ENCODE measurements at places on chromosomes 1 and 21.

- no peak for DNase-seq
These were observed 708.1 kb downstream of the MRPL39 start for GRCh38 chr21:24899138-24899537.

- no peak for DNase-seq
These were observed 4.5 kb upstream of the RASSF5 start for GRCh38 chr1:206502812-206503211.

DNA sequence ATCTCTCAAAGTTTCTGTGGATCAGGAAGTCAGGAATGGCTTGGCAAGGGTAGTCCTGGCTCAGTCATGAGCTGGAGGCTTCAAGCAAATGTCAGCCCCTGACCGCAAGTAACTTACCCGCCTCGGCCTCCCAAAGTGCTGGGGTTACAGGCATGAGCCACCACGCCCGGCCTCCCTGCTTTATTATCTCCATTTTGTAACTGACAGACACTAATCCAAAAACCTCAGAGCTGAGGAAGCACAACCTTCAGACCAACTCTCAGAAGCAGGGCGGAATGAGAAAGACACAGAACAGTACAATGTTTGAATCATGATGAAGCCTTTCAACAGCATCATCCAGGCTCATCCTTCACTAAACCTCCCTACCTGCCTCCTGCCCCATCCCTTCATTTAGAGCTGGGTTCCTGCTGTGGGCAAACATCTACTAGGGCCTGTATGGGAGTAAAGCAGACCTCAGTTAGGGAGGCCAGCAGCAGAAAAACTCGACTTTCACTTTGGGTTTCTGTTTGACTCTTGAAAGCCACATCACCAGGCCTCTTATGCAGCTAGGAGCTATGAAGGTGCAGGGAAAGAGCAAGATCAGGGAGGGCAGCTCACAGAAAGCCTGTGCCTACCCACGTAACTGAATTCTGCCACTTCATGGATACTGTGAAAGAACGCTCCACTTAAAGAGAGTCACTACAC, 84.4 kb upstream of the RAB4A start:
- no peak for DNase-seq

DNA sequence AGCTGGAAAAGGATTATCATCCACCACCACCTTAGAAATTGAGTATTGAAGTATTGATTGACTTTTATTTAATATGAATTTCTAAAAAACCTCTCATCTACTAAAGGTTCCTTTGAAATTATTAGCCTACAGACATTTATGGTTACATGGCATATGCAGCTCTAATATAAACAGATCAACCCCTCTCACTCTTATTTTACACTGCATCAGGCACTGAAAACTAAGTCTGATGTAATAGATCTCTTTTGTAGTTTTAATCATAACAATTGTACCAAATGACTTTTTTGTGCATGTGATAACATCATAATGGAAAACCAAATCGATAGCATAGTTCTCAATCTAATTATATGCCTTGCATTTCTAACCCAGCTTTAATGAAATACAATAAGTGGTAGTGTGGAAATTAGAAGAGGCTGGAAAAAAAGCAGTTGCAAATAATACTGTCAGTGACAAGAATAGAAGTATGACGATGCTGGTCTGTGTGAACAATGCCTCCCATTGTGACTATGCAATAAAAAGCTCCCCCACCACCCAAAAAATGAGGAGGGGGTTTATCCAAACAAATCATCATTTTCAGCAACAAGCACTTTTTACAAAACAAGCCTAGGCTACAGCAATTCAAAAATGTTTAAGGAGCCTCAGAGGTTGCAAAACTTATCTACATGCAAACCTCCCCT, 426.5 kb upstream of the NFIA start:
- no peak for DNase-seq

GRCh38 chr21:29148530-29148929, 18.1 kb downstream of the MAP3K7CL start:
- DNase-seq = no peak

DNA sequence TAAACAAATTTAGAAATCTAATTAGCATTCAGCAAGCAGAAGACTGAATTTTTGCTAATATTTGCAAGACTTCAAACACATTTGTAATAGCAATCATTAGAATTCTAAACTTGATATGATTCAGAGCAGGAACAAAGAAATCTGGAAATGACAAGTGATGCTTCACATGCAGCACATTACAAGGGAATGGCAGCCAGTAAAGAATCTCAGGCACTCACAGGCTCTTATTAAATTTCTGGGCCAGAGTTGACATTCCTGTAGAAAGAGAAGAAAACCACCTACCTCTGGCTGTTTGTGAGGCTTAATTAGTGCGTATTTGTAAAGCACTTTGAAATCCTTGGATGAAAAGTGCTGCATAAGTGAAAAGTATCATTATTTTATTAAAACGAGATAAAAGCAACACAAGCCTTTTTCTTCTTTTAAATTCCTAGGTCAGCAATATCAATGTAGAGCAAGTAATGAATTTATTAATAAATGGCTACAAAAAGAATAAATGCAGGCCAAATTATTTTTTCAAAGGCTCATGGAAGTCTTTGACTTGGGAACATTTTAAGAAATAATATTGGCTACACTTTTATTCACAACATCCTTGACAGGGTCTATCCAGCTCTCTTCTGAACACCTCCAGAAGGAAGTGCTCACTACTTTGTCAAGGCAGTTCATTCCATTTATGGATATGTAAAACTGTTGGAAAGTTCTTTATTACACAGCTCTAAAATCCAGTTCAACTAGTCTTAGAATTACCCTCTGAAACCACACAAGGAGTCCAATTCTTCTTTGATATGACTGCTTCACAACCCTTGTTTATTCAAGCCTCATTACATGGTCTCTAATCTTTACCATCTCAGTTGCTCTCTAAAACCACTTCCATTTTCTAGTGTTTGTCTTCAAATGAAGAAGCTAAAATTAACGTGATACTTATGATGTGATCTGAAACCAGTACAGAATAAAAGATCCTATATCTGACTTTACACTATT, 32.1 kb upstream of the SCYL3 start:
- no peak for DNase-seq

- DNase-seq = no peak
These were observed 51.6 kb downstream of the NID1 start for GRCh38 chr1:236013330-236013729.

GRCh38 chr1:208595745-208596144, 351.6 kb upstream of the PLXNA2 start:
- DNase-seq = no peak

DNA sequence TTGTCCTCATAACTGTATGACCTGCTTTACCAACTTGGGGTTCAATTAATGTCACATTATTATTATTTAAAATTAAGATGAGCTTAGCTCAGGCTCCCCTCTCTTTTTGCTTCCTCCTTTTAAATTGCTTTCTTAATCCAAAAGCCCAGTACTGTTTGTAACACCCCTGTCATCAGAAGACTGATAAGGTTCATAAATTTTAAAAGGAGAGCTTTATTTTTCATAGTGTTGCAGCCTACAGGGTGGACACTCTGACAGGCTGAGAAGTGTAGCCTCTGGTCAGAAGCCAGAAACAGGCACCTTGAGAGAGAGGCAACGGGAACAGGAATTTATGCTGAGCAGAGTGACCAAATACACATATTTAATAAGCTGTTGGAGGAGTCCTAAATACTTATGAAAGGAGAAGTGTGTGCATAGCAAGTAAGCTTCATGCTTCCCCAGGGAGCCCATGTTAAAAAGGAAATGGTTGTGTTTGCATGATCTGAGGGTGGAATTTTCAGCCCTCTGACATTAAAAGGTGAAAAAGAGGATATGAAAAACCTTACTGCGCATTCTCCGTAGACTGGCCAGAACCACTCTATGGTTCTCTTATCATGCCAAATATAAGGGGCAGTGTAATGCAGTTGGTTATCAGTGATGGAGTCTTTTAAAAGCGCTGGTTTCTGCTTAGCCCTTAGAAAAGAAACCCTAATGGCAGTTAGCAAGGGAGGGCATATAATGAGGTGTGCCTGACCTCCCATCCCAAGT, 30.5 kb upstream of the FGGY start:
- no peak for DNase-seq

DNA sequence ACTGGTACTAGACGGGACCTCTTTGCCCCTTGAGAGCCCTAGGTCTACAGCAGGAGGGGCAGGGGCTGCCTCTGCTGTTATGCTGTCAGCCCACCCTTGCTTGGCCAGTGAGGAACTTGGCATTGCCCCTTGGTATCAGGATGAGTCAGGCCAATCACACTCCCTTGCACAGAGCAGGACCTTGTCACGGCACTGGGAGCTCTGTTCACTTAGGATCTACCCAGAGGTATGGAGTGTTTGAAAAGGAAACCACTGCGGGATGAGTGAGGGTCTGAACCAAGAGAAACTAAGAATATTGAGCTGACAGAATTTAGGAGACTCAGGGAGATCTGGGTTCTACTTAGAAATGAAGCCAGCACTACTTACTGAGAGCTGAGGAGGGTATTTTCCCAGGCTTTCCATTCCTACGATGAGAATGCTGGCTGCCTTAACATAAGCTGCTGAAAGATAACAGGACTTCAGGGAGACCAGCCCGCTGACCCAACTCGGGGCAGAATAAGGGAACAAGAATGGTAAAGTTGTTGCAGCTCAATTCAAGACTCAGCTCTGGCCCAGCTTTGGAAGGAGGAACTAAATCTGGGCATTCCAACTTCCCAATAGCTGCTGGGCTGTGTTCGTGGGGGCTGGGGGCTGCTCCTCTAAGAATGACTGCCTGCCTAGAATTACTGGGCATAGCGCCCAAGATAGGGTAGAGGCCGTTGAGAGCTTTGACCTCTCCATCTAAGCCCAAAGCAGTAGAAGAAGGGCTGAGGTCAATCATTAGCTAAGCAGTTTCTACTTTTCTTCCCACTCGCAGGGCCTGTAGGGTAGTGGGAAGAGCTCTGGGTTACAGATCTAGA, 1.5 kb downstream of the FABP3 start:
- DNase-seq = no peak

- no peak for DNase-seq
These were observed 173.7 kb downstream of the HIVEP3 start for GRCh38 chr1:41745022-41745421.

- no peak for DNase-seq
These were observed 4.1 kb downstream of the PNRC2 start for GRCh38 chr1:23963617-23964234.

GRCh38 chr1:5779608-5780323, 212.5 kb downstream of the NPHP4 start:
- DNase-seq = no peak

DNA sequence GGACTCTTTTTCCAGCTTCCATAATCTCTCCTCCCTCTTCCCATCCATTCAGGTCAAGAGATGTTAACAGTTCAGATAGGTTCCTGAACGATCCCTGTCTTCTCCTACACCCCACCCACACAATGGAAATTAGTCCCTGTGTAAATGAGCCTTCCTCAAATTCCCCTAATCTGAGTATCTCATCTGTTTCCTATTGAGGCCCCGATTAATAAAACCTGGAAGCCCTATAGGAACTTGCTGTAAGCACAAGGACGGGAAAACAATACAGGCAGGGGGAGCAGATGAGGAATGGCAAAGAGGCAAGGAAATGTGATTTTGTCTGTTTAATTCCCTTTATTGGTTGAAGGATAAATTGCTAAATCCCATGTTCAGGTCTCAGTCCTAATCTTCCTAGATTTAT, 7.1 kb upstream of the GPX7 start:
- DNase-seq = no peak

DNA sequence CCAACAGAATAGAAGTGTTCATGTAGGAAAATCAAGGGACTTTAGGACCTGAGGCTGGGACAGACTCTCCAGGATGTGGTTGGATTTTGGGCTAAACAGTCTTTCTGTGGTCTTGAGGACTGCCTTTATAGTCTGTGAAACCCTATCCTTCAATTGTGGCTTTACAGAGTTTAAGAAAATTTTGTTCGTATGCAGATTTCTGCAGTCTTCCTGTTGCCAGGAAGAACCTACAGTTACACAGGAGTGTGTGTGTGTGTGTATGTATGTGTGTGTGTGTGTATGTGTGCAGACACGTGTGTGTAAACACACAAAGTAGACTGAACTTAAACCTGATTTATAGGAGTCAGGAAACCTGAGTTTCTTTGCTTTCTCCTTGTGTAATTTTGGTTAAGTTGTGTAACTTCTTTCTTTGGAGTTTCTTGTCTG, 22.8 kb downstream of the NEK7 start:
- no peak for DNase-seq

DNA sequence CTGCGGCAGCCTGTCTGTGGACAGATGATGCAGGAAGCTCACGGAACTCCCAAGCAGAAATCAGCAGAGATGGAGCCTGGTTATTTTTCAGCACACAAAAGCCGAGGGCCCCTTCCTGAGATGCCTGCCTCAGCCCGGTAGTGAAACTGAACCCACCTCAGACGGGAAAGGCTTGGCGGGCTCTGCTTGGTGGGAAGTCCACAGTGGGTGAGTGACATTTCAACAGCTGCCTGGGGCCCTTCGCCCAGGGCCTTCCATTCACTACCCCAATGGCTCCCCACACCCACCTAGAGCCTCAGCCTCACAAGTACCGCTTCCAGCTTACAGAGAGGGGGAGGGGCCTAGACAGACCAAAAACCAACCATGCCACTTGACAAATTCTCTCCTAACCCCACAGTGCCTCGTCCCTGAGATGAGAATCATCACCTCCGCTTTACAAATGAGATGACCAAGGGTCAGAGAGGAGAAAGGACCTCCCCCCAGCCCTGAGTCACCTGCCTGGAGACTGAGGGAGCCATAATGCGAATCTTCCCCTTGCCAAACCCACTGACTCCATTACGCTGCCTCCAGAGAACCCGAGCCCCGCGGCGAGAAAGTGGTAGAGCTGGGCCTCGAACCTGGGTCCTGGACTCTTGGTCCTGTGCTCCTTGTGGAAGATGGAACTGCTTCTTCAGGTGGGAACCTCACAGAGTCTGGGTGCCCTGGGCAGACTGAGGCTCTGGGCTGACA, 3.4 kb upstream of the ECE1 start:
- no peak for DNase-seq

DNA sequence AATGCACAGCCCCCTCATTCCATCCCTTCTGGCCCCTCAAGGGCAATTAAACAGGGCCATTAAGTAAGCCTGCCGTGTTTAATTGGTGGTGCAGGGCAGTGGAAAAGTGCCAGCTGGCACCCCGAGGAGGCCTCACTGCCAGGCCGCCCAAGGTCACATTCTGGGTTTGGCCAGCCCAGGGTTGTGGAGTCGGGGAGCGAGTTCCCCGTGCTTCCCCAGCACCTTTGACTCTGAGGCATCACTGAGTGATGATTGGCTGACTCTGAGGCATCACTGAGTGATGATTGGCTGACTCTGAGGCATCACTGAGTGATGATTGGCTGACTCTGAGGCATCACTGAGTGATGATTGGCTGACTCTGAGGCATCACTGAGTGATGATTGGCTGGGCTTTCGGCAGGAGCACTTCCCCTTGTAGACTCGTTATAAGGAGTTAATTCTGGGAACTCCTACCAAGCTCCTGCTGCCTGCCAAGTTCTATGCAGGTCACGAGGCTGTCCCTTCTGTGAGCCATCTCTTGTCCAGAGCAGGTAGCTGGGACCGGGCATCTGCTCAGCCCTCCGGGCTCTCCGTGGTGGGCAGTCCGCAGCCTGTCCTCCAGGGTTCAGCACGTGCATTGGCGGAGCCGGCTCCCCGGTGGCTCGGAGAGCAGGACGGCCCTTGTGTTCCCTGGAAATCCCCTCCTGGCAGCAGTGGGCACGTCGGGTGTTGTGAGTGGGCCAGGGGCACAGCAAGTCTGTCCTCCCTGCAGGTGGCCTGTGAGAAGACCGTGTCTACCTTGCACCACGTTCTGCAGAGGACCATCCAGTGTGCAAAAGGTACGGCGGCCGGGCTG, 20.9 kb downstream of the CSTB start:
- DNase-seq = no peak

- DNase-seq = no peak
These were observed 47.6 kb downstream of the SPSB1 start for GRCh38 chr1:9340172-9340854.

GRCh38 chr1:53214376-53214940, 6.0 kb downstream of the CZIB start:
- no peak for DNase-seq

Data from heart left ventricle (tissue), 16 donors.